NCI-H2227 treated with DMSO at 0.1 percent for 48 hours (cell line): ENCODE measurements at places on chromosomes 12 and 14.

DNA sequence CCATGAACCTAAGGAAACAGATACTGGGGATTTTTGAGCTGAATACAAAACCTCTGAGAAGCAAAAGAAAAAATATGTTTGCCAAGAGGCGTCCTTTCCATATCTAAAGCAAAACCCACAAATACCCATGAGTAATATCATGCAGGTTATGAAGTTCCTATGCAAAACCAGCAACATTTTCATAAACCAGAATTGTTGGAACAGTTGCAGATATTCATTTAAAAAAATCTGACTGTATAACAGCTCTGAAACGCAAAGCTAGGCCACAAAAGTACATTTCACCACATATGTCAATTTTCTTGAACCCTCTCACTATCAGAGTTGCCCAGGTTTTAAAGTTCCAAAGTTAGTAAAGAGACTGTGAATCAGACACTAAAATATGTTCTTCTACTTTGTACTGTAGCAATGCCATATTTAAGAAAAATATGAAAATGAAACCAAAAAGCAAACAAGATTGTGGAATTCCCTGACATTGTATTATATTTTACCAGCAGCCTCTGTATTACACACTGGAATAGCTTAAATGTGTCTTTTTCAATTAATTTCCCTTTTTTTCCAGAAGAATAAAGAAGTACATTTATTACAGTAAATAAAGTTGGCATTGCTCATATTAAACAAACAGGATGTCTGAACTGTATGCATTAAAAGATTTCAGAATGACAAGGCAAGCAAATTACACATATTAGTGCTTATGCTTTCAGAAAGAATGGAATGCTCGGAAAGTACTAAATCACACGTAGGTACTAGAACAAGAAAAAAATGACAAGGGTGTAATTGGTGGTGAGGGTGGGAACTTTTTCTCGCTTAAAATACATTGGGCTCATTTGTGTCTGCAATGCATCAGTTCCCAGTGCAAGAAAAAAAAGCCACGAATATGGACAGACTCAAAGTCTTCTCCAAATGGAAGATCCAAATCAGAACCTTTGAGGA lies 33.6 kb upstream of the HIF1A start:
- no peak for DNase-seq

DNA sequence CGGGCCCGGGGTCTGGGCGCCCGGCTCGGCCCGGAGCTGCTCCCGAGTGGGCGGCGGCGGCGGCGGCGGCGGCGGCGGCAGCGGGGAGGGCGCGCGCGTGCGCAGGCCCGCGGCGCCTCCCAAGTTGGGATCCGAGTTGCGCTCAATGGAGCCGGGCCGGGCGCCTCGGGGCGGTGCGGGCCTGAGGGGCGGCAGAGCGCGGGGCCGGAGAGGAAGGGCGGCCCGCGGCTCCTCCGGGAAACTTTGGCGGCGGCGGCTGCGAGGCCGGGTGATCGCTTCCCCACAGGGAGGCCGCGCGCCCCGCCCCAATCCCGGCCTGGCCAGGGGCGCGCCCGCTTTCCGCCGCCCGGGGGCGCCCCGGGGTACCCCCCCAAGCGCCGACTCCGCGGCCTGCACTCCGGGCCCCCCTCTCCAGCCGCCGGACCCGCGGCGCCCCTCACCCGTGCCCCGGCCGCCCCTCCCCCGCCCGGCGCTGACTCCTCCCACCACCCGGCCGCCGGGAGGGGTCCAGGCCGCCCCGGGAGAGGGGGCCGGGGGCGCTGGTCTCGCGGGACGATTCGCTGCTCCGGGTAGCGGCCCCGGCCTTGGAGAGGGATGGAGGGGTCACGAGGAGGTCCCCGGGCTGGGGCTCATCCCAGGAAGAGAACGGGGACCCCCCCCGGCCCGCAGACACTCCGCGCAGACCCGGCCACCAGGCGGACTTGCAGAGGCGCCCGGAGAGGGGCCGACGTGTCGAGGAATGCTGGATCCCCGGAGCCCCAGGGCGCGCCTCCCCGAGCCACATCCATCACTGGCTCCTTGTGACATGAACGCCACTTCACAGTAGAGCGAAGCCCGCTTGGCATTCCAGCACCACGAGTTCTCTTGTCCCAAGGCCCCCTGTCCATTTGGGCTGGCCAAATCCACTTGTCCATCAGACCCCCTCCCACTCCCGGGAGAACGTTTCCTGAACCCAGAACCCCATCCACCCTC lies at the start of gene RILPL1:
Gene RILPL1 (minus strand): TSS at position 48 of the 972 bp plus-strand sequence. CDS start 237 bp downstream, outside the sequence.
- peak; percentile 26 for DNase-seq

GRCh38 chr14:27686137-27686536 lies 1080.5 kb upstream of the FOXG1 start:
- no peak for DNase-seq

GRCh38 chr14:91689608-91690007 lies 42.3 kb downstream of the CATSPERB start:
- DNase-seq = no peak

- peak; percentile 30 for DNase-seq
These were observed 9.0 kb upstream of the OR6J1 start for GRCh38 chr14:22653012-22653621.

- no peak for DNase-seq
These were observed 136.2 kb downstream of the ETV6 start for GRCh38 chr12:11785712-11786111.

GRCh38 chr12:105843986-105844760 lies 294.6 kb downstream of the NUAK1 start:
- DNase-seq = no peak

- DNase-seq = no peak
These were observed 155.6 kb downstream of the ETV6 start for GRCh38 chr12:11805043-11805442.

- DNase-seq = no peak
These were observed 203.4 kb downstream of the TMX1 start for GRCh38 chr14:51443195-51444018.

DNA sequence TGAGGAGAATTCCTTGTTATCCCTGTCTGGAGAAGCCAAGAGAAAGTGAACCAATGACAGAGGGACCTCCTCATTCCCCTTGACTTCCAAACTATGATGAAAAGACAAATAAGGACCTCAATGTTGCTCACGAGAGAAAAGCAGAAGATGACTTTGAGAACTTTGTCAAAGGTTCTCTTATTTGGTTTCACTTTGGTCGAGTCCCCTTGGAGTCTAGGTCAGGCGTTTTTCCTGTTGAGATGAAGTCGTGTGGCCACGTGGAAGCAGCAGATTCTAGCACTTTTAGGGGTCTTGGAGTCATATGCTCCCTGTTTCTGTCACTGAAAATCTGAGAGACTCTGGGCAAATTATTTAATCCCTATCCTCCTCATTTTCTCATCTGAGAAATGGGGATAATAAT lies 33.8 kb upstream of the COL2A1 start:
- no peak for DNase-seq
